ENCODE measurements at places on chromosomes 12 and 14.

DNA sequence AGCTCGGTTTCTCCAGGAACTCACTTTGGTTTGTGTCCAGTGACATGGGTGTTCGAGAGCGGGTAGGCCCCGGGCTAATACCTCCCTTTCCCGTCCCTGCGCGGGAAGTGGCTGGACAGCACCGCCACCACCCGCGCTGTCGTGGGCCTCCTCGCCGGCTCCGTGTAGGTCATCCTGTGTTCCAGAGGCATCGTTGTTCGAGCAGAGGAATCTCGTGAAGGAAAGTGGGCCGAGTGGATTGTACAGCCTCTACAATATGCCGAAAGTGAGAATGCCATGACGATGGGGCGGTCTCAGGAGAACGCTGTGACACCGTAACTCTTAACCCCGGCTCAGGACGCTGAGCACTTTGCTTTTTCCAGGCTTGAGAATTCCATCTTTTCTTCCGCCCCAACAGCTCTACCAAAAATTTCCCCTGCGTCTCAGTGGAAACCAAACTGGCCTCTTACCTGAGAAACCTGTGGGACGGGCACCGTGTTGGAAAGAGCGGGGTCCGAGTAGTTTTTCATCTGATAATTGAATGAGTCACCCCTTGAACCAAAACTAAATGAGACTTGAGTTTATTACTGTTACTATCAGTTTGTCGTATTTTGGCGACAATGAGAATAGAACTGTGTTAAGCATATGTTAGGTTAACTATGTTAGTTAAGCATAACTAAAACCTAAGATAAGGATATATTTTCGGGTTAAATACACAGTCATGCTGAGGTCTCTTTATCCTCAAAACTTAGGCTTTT is 510 bp downstream of the EIF2S1 start:
- DNase-seq: no peak

- no peak for DNase-seq
These were observed 43.8 kb downstream of the SENP1 start for GRCh38 chr12:48061938-48062719.

DNA sequence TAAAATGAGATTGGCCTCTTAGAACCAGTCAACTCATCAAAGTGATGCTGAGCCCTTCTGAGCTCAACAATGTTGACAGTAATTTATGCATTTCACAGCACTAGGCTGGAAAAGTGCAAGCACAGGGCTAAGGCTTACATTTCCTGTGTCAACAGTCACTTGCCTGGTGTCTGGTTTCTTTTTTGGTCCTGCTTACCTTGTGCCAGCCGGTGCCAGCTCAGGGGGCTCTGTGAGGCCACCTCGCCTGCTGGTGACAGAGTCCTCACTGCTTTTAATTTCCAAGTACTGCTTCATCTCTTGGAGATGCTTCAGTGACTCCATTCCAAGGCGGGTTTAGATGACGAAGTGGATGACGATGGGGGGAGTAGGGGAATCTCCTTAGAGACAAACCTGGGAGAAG is 53.1 kb upstream of the KCNA1 start:
- no peak for DNase-seq

DNA sequence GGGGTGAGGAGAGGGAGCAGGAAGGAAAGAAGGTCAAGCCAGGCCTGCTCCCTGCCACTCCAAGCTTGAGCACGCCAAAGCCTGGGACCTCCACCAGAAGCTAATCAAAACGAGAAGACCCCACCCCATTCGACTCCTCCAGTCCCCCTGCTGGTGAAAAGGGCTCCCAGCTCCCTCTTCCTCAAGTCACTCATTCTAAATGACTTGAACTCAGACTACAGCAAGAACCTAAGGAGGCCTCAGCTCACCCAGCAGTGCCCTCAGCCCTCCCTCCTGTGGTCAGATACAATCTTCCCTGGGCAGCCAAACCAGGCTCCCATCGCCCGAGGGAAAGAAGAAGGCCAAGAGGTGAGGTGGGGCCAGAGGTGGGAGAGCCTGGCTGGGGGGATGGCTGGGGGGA is 17.4 kb downstream of the HDAC7 start:
- no peak for DNase-seq

- DNase-seq: no peak
These were observed 33.0 kb downstream of the ARL6IP4 start for GRCh38 chr12:123013185-123014095.

- DNase-seq: no peak
These were observed 81.0 kb downstream of the DUSP16 start for GRCh38 chr12:12481631-12482030.

- no peak for DNase-seq
These were observed 348.7 kb downstream of the NAV3 start for GRCh38 chr12:78179346-78179745.

DNA sequence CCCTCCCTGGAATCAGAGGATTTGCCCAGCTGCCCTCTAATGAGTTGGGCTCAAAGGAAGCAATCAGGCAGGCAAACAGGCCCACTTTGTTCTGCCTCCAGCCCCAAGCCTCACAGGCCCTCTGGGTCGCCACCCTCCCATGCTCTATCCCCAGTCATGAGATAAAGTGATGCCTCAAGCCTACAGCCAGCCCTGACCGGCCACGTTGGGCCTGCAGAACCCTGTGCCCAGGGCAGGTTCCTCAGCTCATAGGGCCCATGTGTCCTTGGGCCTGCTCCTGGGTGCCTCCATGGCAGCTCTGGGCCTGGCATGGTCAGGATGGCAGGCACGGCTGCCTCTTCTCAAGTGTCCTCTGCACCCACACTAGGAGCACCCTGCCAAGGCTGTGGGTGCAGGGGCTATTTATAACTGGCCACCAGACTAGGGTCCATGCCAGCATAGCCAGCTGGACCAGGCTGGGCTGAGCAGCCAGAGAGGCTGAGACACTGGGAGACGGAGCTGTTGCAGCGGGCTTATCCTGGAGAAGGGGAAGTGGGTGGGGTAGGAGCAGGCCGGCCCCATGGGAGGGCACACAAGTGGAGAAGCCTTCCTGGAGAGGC is 20.2 kb downstream of the HDAC7 start:
- DNase-seq: no peak
